ENCODE measurements at places on chromosomes 3 and 15. TPM values are rescaled to one million over a fixed set of nuclear protein-coding genes. Genes with fewer than 3 reads are reported as not detected.

ATP10A gene
- total RNA-seq = 13.0 TPM

YEATS2 gene
- total RNA-seq = 47.4 TPM

PLA2G4D gene
- under 0.01 TPM for total RNA-seq

C3orf80 gene
- 0.58 TPM for total RNA-seq

C3orf33 gene
- 2.9 TPM for total RNA-seq

FILIP1L gene
- 11.7 TPM for total RNA-seq

ZNF445 gene
- 6.8 TPM for total RNA-seq

WDR72 gene
- under 0.01 TPM for total RNA-seq

CNTN4 gene
- total RNA-seq = not detected

Data from regular cardiac myocyte (primary cell).